Upper lobe of right lung (tissue), 1 donor: ENCODE measurements at places on chromosomes 7 and 10. TPM values are rescaled to one million over a fixed set of nuclear protein-coding genes. Genes with fewer than 3 reads are reported as not detected.
A peak's percentile ranks its signal among the peaks of the same experiment; 100 is the strongest.

The COBL gene
- 29.2 TPM for total RNA-seq

The CLRN3 gene
- not detected for total RNA-seq

The SEMA3E gene
- total RNA-seq = 11.9 TPM

DNA sequence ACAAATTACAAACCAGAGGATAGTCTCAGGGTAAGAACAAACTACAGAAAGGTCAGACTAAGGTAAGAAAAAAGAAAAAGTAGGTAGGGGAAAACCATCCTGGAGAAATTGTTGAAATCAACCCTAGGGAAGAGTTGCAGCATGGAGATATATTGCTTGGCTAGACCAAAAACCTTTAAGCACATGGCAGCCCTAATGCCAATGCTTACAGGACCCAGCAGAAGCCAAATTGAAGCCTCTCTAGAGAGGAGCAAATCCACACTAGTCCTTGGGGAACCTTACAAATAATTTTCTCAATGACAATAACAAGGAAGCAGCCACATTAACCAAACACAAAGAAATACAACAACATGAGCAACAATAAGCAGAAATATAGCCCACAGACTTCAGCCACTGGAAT lies 81.9 kb downstream of the CNOT4 start:
- H3K4me3 ChIP-seq = no peak overlapping the region
- no peak for DNase-seq
- no peak overlapping the region for H3K27ac ChIP-seq
- no peaks in the 10 kb centered on the region for H3K36me3 ChIP-seq
- no peaks in the 10 kb centered on the region for H3K4me1 ChIP-seq
- H3K27me3 ChIP-seq = no peaks in the 10 kb centered on the region

DNA sequence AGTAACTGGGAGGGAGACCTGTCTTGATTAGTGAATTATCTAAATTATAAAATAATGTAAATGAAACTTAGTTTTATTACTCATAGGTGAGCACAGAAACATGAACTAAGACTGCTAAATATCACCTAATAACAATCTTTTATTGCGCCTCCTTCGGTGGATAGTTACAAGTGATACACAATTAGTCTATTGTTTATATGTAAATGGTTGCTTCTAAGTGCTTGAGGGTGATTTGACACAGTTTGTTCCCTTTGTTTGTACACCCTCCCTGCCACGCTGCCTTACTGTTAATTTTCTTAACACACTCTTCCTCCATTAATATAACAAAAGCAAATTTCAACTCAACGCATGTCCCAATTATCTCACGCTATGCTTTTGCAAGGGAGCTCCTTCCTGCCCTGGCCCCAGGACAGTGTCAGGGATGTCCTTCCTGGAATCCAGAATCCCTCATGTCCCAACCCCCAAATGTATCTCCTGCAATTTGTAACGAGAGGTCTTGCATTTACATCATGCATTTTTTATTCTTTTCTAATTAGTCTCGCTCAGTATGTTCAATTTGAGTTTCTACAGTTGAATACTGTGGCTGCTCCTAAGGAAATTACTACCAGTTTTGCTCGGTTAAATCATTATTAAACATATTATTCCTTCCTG lies 4.2 kb downstream of the NPSR1 start:
- H3K27ac ChIP-seq = no peak overlapping the region
- DNase-seq = no peak
- no peaks in the 10 kb centered on the region for H3K4me1 ChIP-seq
- no peaks in the 10 kb centered on the region for H3K27me3 ChIP-seq
- no peaks in the 10 kb centered on the region for H3K36me3 ChIP-seq

- no peak for DNase-seq
- H3K27me3 ChIP-seq = no peaks in the 10 kb centered on the region
These were observed 149.4 kb upstream of the FERD3L start for GRCh38 chr7:19294619-19295018.

- H3K4me3 ChIP-seq = no peak overlapping the region
- H3K4me1 ChIP-seq = no peaks in the 10 kb centered on the region
- H3K36me3 ChIP-seq = no peaks in the 10 kb centered on the region
- no peak overlapping the region for H3K27ac ChIP-seq
- no peak for DNase-seq
- no peaks in the 10 kb centered on the region for H3K27me3 ChIP-seq
These were observed 53.6 kb downstream of the SEC61G start for GRCh38 chr7:54705436-54705835.

- H3K27me3 ChIP-seq = no peaks in the 10 kb centered on the region
- H3K4me3 ChIP-seq = no peak overlapping the region
- no peak for DNase-seq
- H3K27ac ChIP-seq = no peak overlapping the region
These were observed 62.4 kb downstream of the EEPD1 start for GRCh38 chr7:36215457-36215765.

GRCh38 chr7:31251441-31251840 lies 89.1 kb downstream of the NEUROD6 start:
- DNase-seq = no peak
- H3K27ac ChIP-seq = no peak overlapping the region
- H3K4me3 ChIP-seq = no peak overlapping the region
- H3K27me3 ChIP-seq = no peaks in the 10 kb centered on the region
- no peaks in the 10 kb centered on the region for H3K4me1 ChIP-seq
- H3K36me3 ChIP-seq = no peaks in the 10 kb centered on the region

DNA sequence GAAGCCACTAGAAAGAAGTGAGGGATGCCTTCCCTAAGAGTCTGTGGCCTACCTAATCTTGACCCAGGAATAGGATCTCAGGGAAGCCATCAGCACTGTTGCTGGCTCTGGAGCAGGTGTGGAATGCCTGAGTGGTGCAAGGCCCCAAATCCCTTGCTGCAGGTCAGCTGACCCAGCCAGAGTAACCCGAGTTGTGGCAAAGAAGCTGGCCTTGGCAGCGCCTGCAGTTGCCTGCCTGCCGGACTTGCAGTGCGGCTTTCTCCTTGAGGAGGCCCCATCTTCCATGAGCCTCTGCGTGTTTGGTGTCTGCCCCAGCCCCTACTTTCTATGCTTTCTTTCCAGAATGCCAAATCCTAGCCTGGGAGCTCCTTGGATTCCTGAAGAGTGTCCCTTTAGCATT lies 5.8 kb downstream of the KIAA1217 start:
- no peaks in the 10 kb centered on the region for H3K36me3 ChIP-seq
- H3K4me1 ChIP-seq = peaks cover 16% of the 10 kb centered on the region
- peak overlapping the region; percentile 63 for H3K27ac ChIP-seq
- H3K4me3 ChIP-seq = no peak overlapping the region
- H3K27me3 ChIP-seq = no peaks in the 10 kb centered on the region
- no peak for DNase-seq

DNA sequence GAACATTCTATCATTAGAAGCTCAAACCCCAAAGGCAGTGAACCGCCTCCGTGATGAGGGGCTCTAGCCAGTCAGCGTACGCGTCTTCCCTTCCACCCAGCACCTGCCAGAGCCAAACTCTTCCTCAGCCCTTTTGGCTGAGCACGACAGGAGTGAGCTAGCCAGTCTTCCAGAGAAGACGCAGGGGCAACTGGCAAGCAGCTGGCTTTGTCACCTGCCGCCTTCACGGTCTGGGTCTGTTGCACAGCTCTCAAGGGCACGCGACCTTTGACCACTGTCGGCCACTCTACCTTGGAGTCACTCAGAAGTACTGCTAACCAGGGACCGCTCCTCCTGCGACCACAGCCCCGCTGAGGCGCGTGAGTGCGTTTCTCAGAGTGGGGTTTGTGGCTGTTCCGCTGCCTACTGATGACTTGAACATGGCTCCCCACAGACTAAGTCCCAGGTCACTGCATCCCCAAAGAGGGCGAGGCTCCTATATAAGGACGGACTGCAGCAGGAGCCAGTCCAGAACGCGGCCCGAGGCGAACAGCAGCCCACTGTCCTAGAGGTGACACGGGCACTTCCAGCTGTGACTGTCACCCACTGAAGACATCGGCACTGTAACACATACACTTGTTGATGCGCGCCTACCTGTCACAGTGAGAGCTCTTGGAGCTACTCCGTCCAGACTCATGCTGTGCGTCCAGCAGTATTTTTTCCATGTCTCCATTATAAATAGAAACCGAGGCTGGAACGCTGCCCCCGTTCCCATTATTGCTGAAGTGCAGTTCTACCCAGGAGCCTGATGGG lies 8.4 kb downstream of the BNIP3 start:
- DNase-seq = no peak
- H3K36me3 ChIP-seq = peaks cover 31% of the 10 kb centered on the region
- H3K27ac ChIP-seq = peak overlapping the region; percentile 36
- H3K27me3 ChIP-seq = no peaks in the 10 kb centered on the region
- no peak overlapping the region for H3K4me3 ChIP-seq

GRCh38 chr10:127904311-127905000 lies 2.4 kb upstream of the PTPRE start:
- H3K4me3 ChIP-seq = no peak overlapping the region
- H3K36me3 ChIP-seq = no peaks in the 10 kb centered on the region
- DNase-seq = no peak
- H3K4me1 ChIP-seq = peaks cover 16% of the 10 kb centered on the region

GRCh38 chr7:2279896-2280295 lies 34.3 kb downstream of the SNX8 start:
- no peaks in the 10 kb centered on the region for H3K27me3 ChIP-seq
- no peak for DNase-seq
- peaks cover 11% of the 10 kb centered on the region for H3K4me1 ChIP-seq
- no peak overlapping the region for H3K4me3 ChIP-seq

DNA sequence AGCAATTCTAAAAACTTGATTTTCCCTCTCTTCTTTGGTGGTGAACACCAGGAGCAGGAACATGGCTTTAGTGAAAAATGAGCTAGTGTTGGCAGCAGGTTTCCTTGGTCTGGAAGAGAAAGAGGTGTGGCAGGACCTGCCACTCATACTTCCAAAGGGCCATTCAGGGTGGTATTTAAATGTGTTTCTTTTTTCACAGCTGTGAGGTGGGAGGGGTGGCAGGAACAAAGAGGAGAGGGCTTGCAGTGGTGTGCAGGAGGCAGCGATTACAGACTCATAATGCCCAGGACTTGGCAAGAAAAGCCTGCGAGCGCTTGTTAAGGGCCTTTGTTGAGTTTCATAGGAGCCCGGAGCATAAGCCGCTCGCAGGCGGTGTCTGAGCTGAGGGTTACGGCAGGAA lies 36.8 kb downstream of the WIPF3 start:
- H3K27ac ChIP-seq = no peak overlapping the region
- H3K36me3 ChIP-seq = no peaks in the 10 kb centered on the region
- no peak overlapping the region for H3K4me3 ChIP-seq
- no peak for DNase-seq
